ENCODE measurements at places on chromosomes 4 and X.

- DNase-seq = no peak
Measured at GRCh38 chr4:120316416-120316815, 249.8 kb upstream of the MAD2L1 start.

DNA sequence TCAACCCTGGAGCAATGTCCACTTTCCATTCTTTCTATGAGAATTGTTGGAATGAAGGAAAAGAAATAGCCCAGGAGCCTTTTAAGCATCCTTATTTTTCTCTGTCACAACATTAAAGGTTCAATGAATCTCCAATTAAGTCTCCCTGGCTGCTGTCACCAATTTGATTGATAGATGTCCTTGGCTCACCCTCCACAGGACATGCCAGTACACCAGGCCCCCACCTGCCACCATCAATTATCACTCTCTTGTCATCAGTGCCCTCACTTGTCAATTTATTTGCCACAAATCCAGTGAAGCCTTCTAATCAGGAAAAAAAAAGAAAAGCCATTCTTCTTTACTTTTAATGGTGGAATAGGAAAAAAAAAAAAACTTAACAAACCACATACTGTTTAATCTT is 453.6 kb downstream of the CENPC start:
- DNase-seq = no peak

DNA sequence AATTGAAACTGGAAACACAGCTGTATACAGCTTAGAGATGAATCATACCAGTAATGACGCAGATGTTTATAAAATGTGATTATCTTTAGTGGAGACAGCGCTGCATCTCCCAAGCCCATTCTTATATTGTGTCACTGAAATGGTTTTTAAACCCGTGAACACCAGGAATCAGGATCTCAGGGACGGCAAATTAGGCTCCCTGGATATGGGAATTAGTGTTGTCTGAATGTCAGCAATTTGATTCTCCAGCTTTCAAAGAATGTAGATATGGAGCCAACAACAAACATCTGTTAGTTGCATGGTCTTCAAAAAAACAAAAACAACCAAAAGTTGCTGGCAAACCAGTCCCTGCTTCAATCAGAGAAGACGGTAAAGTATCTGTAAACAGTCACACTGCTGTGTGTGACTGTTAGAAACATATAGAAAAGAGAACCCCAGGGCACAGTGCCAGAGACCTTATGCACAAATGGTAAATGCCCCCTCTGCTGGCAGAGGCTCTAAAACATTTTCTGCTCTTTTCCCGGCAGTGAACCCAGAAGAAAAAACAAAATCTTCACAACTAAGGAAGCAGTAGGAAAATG is 351.9 kb upstream of the FTHL17 start:
- DNase-seq = no peak

- peak; percentile 14 for DNase-seq
Measured at GRCh38 chrX:70033348-70034051, 16.2 kb downstream of the AWAT2 start.

DNA sequence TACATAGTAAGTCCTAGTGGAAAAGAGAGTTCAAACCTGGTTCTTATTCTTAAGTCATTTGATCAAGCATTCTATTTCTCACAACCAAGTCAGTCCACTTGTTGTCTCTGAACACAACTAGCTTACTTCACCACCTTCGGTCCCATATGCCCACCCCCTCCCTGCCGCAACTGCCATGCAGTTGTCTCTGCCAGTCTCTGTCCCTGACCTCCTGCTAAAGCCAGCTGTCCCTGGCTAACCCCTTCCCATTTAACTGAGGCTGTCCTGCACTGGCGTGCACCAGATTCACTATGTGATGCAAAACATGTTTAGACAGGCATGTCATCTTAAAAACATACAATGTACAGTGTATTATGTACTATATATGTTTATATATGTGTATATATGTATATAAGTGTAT is 12.7 kb downstream of the FRAS1 start:
- DNase-seq = no peak

- no peak for DNase-seq
Measured at GRCh38 chrX:130994671-130995070, 63.5 kb upstream of the ARHGAP36 start.

- peak; percentile 35 for DNase-seq
Measured at GRCh38 chr4:22500831-22501714, 14.8 kb downstream of the ADGRA3 start.

- DNase-seq = no peak
Measured at GRCh38 chr4:128459547-128459946, 171.9 kb upstream of the PGRMC2 start.

- DNase-seq = no peak
Measured at GRCh38 chr4:95513022-95513421, 35.8 kb downstream of the UNC5C start.

- DNase-seq = no peak
Measured at GRCh38 chr4:41156574-41156973, 57.8 kb downstream of the APBB2 start.

DNA sequence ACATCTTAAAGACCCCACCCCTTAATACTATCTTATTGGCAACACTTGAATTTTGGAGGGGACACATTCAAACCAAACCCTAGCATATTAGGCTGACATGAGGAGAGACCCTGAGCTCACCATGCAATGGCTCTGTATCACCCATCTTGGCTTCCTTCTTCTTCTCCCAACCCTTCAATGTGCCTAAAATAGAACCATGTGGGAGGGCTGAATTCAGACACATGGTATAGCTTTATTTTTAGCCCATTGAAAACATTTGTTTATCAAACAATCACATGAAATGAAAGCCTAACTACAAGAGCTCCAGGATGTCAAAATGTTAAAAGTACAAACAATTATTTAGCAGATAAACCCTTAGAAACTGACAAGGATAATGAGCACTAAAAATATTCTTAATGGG is 81.6 kb downstream of the RASL11B start:
- DNase-seq = no peak

DNA sequence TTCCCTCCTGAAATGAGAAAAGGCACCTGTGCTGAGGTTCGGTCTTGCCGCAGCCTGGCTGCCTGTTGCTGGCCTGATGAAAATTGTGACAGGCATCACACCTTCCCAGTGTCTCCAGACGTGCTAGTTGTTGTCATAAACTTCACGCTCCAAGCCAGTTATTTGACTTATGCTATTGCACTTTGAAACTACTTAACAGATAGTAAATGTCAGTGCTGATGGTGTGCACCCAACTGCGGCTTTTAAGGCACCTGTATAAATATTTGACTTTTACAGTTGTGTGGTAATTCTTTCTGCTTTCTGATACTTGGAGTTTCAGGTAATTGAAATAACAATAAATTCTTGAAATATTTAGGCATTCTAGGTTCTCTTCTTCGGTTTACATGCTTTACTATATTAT is 1.8 kb downstream of the WWC2 start:
- no peak for DNase-seq

DNA sequence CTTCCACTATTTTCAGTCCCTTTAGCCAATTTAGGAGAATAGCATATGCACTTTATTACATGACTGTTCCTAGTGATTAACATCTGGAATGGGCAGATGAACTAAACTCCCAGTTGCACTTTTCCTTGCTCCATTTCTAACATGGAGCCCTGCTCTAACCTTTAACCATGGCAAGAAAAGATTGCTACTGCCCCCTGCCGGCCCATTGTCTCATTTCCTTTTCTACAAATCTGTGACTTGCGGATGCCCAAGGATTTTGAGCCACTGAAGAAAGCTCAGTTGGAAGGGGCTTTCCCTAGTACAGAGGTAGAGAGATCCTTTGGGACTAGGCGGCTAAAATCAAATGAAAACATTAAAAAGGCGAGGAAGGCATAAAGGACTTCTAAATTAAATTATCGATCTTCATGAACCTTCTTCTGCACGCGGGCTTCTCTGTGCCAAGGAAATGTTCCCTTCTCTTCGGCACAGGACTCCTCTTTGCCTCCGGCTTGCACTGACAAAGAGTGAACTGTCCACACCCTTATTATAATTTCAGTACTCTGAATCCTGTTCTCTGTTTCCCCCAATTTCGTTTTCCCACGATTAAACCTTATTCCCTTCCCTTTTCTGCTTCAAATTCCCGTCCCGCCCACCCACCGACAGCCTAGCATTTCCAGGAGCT is 577 bp upstream of the GLRA2 start:
- peak; percentile 31 for DNase-seq

DNA sequence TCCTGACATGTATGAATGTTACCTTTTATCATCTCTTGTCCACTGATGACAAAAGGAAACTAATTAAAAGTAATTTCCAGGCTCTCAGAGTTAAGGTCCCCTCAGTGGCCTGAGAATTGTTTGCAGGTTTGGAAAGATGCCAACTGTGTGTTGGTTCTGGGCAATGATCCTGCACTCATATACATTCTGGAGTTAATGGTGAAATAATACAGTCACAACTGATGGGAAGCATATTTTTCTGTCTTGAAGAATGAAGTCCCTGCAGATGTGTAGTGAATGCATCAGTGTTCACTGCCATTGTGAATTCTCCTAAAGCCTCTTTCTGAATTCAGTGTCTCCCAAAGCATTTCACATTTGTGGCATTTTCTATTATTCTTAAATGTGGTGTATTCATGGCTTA is 238.1 kb upstream of the PPP1R2C start:
- no peak for DNase-seq

DNA sequence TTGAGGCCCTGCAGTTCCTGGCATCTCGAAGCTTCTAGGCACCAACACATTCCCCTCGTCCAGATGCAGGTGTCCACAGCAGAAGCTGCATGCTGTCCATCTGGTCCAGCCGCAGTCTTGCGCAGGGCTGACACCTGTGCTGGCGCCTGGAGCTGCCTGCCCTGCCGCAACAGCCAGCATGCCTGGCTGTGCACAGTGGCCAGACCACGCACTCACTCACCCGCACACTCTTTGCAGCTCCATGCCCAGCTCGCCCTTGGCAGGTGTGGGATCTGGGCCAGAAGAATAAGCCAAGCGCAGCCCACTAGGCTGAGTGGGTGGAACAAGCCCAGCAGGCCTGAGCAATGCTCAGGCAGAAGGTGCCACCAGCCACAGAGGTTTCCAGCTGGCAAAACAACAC is 125.6 kb downstream of the PARM1 start:
- no peak for DNase-seq

DNA sequence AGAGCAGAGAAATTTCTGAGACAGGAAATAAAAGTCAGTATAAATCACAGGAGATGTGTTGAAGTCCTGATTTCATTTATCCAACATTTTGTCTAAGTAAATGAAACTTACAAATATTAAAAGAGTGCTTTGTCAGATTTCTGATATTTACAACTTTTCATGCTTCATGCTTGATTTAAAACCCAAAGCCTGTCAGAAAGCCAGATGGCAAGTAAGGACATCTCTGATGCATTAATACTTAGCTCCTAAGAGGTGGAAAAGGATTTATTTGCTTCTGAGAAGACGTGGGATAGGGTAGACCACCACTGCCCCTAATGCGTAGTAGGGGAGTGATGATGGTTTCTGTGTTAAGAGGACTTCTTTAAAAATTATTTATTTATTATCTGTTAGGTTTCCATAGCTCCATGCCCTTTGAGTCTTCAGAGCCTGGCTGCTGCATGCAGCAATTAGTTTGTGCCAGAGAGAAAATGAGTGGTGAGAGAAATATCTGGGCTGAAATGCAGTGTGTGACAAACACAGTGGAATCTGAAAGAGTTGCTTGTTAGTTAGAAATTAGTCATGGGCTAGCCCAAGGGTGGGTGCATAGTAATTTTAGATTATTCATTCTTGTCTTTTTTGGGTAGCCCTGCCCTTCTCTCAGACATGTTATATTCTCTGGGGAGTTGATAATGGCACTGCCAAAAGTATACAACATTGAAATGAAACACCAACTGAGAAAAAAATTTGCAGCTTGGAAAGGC is 333.8 kb downstream of the C4orf33 start:
- DNase-seq = no peak

DNA sequence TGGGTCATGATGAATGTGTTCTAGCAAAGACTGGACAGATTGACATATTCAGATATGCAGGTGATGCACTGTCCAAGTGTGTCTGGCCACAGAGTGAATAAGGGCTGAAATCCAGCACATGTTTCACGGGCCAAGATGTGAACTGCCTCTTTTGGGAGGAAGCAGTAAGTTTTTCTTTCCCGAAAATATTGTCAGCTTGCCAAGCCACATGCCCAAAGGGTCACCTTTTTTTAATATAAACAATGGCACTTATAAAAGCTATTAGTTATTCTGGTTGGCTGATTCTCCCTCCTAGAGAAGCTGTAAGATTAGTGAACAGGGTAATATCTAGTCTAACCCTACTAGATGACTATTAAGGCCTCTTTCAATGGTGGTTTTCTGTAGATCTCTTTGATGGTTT is 1.5 kb upstream of the EDNRA start:
- DNase-seq = no peak

- no peak for DNase-seq
Measured at GRCh38 chrX:2502120-2502667, 1.4 kb upstream of the DHRSX start.

DNA sequence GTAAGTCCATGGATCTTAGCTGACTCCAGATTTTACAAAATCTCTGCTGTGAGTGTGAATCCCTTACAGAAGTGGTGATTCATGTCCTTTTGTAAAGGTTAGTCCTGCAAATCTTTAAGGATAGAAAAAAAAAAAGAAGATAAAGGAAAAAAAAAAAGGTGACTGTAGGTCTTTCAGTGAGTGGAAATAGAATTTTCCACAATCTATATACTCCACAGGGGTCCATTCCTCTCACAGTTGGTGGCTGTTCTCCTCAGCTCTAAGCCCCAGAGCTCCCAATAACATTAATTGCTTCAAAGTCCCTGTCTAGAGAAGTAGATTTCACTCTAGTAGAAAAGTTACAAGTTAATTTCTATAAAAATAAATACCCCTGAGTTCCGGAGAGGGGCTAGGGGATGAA is 189.1 kb downstream of the NDST4 start:
- DNase-seq = no peak

GRCh38 chrX:18099745-18100144 is 120.9 kb downstream of the BEND2 start:
- no peak for DNase-seq

DNA sequence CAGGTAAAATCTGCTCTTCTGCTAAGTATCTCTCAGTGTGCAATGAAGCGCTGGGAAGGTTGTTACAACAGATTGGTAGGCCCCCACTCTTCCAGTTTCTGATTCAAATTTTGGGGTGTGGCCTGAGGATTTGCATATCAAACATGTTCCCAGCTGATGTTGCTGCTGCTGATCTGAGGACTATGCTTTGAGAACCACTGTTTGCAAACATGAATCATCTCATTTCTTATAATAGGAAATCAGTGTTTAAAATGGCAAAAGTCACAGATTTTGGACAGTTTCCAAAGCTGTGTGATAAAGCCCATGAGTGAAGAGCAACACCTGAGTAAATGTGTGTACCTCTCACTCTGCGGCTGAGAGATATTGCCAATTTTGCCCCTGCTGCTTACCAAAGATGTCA is 36.2 kb upstream of the NDNF start:
- DNase-seq = no peak

DNA sequence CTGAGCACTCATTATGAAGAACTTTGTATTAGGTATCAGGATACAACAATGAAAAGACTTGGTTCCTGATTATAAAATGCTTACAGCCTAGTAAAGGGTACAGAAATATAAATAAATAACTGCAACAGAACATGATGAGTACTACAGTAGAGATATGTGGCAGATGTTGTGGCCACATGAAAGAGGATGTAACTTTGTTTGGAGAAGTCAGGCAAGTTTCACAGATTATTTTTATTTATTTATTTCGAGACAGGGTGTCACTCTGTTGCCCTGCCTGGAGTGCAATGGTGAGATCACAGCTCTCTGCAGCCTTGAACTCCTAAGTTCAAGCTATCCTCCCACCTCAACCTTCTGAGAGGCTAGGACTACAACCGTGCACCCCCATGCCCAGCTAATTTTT is 15.8 kb upstream of the UBE2K start:
- no peak for DNase-seq

Measured in stimulated activated CD4-positive, alpha-beta T cell treated with anti-CD3 and anti-CD28 coated beads, Interleukin-12 subunit alpha, Interleukin-12 subunit beta, amount 100 ng/mL, for 48 hours (primary cell).